ENCODE measurements at places on chromosomes 3 and 15.

DNA sequence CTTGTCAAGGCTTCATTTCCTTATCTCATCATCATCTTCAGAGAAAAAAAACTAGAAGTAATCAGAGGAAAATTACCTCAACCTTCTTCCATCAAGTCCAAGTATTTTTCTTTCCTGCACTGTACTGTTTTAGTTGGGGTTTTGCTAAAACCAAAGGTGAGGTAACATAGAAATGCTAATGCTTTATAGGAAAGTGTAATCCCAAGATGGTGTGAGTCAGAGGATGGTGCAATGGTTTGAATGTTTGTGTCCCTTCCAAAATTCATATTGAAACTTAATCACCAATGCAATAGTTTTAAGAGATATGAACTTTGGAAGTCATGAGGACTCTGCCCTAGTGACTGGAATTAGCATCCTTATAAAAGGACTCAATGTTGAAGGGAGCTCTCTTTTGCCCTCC is 79.5 kb downstream of the KBTBD8 start:
- no peak for DNase-seq

- DNase-seq: no peak
These were observed 13.1 kb upstream of the WWTR1 start for GRCh38 chr3:149670742-149671492.

DNA sequence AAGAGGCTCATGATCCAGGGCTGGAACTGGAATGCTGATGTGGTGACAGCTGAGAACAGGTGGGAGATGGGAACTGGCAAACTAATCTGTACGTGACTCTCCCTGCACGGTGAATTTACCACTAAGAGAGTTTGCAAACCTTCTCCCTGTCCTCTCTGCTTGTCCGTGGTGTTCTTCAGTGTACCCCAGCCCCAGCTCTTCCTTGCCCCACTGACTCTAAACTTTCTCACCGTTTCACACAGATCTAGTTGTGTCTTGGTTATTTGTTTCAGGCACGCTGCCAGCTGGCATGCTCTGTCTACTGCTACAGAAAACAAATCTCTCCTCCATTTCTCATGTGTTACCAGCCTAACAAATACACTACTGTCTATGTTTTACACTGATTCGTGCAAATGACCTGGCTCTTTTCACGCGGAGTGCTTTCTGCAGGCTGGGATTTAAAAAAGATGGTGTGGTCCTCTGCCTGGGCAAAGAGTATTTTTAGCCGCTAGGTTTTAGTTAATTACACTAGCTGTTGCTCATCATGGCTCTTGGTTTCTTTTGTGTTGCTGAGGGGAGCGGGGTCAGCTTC is 192.7 kb upstream of the LRIG1 start:
- DNase-seq: peak; percentile 20

DNA sequence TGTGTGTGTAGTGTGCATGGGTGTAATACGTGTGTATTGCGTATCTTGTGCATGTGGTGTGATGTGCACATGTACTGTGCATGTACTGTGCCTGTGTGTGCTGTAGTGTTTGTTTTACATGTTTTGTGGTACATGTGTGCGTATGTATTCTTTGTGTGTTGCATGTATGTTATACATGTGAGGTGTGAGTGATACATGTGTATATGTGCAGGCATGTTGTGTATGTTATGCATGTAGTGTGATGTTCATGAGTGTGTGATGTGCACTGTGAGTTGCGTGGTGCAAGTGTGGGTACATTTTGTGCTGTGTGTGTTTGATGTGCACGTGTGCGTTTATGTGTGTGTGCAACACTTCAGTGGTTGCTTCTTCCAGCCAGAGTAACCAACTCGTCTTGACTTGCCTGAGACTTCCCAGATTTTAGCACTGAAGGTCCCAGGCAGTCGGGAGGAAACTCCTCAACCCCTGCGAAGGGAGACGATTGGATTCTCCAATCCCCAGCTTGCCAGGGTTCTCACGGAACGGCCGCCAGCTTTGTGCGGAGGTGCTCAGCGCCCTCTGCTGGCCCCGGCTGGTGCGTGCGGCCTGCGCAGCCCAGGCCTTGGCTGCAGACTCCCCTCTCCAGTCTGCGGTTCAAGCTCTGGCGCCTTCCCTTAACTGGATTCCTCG is 3.6 kb downstream of the GALNT15 start:
- DNase-seq: peak; percentile 83

DNA sequence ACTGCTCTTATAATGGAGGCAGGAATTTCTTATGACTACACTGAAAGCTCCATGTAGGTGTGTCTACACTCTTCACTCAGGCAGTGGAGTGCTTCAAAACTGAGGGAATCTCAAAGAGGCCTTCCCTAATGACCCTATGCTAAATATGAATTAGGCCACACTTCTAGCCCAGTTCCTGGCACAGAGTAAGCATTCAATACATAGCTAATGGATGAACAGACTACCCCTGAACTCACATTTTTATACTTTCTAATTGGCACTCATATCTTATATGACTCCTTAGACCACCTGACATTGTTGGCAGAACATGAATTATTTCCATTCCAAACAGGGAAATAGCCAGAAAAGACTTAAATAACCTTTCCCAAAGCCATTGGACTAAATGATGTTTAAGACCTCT is 3.4 kb downstream of the RARRES1 start:
- DNase-seq: no peak

DNA sequence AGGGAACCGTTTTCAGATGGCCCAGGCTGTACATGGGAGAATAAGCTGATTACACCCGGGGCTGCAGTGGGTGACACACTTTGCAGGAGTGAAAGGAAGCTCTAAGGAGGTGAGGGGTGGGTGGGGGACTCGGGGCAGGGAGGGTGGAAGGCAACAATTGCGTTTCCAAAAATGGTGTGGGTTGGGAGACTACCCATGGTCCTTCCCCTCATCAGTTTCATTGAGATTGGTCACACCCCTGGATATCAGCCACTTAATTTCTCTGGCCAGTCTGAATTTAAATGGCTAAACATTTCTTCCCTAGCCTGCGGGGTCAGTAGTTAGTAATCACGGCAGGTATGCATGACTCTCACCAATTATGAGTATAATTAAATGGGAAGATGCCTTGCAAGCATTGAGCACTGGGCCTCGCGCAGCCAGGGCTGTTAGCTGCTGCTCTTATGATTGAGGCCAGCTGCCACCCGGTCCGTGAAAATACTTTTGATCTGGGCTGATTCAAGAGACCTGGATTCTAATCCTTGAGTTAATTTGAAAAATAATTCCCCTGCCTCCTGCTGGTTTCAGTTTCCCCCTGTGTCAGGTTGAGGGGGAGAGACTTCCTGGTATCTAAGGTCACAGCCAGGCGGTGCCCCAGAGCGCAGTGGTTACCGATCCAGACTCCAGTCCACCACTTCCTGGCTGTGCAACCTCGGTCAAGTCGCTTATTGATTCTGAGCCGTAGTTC is 23.3 kb downstream of the SLC6A6 start:
- DNase-seq: no peak

GRCh38 chr3:78041486-78041885 is 1001.6 kb downstream of the ROBO2 start:
- DNase-seq: peak; percentile 84

DNA sequence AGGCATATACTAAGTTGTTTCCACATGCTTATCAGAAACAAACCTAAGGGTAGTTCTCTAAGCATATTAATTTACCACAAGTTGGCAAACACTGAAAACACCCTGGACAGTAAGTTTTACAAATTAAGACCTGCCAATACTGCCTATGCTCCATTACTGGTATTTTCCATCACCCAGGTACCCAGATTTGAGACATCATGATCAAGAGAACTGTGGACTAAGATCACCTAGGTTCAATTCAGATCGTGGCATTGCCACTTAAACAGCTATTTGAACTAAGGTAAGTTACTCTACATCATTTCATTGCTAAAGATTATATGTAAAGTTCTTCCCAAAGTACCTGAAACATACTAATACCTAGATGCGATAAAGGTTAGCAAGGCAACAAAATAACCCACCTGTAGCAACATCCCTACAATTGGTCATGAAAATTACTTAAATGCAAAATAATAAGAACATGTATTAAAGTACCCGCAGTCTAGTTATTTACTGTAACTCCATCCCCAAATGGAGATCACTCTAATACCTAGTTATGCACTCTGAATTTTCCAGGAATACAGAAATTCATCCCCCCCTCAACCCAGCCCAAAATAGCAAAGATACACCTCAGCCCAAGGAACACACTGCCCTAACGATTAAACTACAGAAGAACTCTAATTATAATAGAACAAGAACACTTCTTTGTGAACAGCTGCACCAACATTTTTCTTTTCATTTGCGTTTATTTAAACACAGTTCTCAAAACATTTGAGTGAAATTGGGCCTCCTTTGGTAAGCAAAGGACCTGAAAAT is 21.6 kb downstream of the TRA2B start:
- no peak for DNase-seq

GRCh38 chr3:149023951-149024350 is 32.6 kb downstream of the GYG1 start:
- DNase-seq: no peak

- peak; percentile 22 for DNase-seq
These were observed 58.5 kb downstream of the ST8SIA2 start for GRCh38 chr15:92452143-92452542.

DNA sequence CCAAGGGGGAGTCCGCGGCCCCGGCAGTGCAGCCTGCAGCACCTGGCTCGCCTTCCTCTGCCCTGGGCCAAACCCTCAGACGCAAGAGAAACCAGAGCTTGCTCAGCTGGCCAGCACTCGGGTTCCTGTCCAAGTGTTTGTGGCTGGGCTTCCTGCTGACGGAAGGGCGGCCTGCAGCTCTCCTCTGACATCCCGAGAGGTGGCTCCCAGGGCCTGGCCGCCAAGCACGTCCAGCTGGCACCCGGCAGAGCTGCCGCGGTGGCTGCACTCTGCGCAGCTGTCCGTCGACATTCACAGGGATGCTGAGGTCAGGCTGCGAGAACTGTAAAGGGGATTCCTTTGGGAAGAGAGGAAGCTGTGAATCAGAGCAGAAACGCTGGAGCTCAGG is 85.6 kb downstream of the CPN2 start:
- peak; percentile 98 for DNase-seq

DNA sequence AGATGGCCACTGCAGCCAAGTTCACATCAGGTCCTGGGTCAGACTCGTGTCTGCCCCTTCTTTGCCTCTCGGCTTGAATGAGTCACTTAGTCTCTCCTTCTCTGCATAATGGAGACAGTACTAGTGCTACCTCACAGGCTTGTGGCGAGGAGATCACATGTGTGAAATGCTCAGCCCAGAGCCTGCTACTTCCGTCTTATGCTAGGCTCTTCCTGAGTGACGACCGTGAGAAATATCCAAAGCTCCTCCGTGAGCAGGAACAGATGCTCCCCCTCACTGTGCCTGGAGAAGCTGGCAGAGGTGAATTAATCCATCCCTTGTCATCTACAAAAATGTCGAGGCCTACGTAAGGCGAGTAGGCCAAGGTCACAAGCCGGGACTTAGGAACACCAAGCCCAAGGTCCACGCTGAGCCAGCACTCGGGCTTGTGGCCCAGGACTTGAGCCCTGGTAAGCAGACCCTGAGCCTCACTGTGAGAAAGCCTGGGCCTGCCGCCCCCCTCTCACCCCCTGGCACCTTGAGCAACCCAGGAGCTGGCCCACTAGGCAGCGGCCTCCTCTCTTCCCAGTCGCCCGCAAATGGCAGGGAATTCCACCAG is 17.9 kb downstream of the PAK6 start:
- no peak for DNase-seq

- DNase-seq: no peak
These were observed 105.3 kb upstream of the RNU6-1 start for GRCh38 chr15:67945131-67945530.

DNA sequence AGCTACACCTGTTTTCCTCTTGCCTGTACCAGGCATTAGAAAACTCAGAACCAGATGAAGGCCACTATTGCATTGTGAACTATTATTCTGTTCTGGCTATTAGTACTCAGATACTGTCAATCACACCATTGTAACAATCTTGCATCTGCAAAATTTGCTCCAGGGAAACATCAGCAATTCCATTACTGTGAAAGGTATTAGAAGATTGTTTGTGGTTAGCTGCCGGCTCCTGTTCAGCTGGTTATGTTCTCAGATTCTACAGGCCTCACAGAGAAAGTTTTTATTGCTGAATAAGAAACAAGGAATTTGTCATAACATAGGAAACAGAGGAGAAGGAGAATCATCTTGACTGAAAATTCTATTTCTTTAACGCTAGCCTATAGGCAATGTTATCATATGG is 179.9 kb downstream of the PLOD2 start:
- no peak for DNase-seq

DNA sequence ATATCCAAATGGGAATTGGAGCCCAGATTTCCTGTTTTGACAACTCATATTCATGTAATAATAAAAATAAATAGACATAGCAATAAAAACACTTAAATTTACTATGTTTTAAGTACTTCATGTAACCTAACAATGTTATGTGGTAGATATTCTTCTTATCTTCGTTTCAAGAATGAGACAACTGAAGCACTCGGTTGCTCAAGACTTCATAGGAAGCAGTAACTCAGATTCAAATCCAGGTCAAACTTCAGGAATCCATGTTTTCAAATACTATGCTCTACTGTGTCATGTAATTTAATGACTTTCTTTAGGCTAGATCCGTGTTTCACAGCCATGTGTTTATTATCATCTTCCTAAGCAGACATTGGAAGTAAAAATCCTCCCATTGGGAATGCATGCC is 492.2 kb downstream of the CNTN3 start:
- no peak for DNase-seq

GRCh38 chr3:16514755-16515353 is 1.4 kb upstream of the RFTN1 start:
- no peak for DNase-seq

GRCh38 chr15:41550066-41550775 is 6.2 kb upstream of the RPAP1 start:
- no peak for DNase-seq

- no peak for DNase-seq
These were observed 350.8 kb downstream of the PTPRG start for GRCh38 chr3:61912158-61912557.

DNA sequence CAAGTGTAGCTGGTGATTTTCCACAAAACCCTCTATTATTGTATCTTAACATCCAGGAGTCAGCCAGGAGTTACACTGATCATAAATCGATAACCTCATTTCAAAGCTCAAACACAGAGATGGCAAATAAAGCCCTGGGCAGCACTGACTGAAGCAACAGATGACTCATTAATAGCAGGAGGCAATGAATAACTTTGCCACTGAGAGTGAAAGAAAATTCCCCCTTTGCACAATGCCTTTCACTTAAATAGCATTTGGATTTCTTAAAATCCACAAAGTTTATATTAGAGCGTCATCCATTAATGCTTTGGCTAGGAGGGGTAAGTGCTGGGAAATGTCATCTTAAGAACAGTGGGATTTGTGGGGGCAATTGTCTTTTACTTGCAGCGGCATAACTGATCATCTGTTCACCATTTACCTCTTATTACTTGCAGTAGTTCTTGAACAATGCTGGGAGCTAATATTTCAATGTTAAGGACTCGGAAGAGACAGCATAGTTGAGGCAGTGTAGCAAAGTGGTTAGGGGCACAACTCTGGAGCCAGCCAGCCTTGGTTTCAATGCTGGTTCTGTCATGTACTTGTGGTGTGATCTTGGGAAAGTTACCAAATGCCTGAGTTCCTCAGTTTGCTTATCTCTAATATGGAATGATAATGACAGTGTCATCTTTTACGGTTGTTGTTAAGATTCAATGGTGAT is 630.4 kb upstream of the TBL1XR1 start:
- peak; percentile 77 for DNase-seq

GRCh38 chr3:50626401-50626800 is 9.4 kb downstream of the MAPKAPK3 start:
- no peak for DNase-seq

Measured in astrocyte of the cerebellum (primary cell).